Smooth muscle cell of the coronary artery (primary cell): ENCODE measurements at places on chromosomes 16 and 17. TPM values are rescaled to one million over a fixed set of nuclear protein-coding genes. Genes with fewer than 3 reads are reported as not detected.

The CLEC18C gene
- total RNA-seq, result under 0.01 and 2.6 TPM in 2 replicates

The CHST5 gene
- total RNA-seq, result not detected in 2 replicates

The C1QTNF1 gene
- total RNA-seq, result 98.7 and 160 TPM in 2 replicates

The KRTAP4-4 gene
- not detected in 2 replicates for total RNA-seq

The LYRM9 gene
- 2.3 and 3.2 TPM in 2 replicates for total RNA-seq

The CCL8 gene
- 1.2 TPM in 1 of 2 replicates, not detected in the other for total RNA-seq

The KRTAP9-6 gene
- not detected in 2 replicates for total RNA-seq

The KCNH6 gene
- total RNA-seq, result not detected in 2 replicates

The DNASE1L2 gene
- 0.38 and 1.1 TPM in 2 replicates for total RNA-seq

The ZFP3 gene
- total RNA-seq, result 0.47 and 0.90 TPM in 2 replicates

The MT3 gene
- total RNA-seq, result 0.70 TPM in 1 of 2 replicates, not detected in the other

The EXOC3L1 gene
- 0.47 TPM in 1 of 2 replicates, not detected in the other for total RNA-seq

The SIAH1 gene
- total RNA-seq, result 23.2 and 31.3 TPM in 2 replicates
